Astrocyte of the hippocampus (primary cell): ENCODE measurements at places on chromosomes 12 and 14.
A peak's percentile ranks its signal among the peaks of the same experiment; 100 is the strongest.

GRCh38 chr12:25590011-25590721 is 37.1 kb upstream of the LMNTD1 start:
- DNase-seq = no peak

GRCh38 chr12:64937452-64937851 is 113.0 kb downstream of the TBC1D30 start:
- no peak for DNase-seq

- DNase-seq = no peak
Observed at GRCh38 chr14:21556378-21557083, 23.3 kb downstream of the OR10G3 start.

GRCh38 chr12:53596920-53597363 is 29.2 kb downstream of the ATF7 start:
- DNase-seq = peak; percentile 75

GRCh38 chr14:99118046-99118721 is 153.8 kb downstream of the BCL11B start:
- DNase-seq = peak; percentile 35

- no peak for DNase-seq
Observed at GRCh38 chr14:22929961-22930364, 787 bp upstream of the PRMT5 start.

GRCh38 chr12:124939421-124940142 is 25.1 kb upstream of the UBC start:
- DNase-seq = peak; percentile 96

DNA sequence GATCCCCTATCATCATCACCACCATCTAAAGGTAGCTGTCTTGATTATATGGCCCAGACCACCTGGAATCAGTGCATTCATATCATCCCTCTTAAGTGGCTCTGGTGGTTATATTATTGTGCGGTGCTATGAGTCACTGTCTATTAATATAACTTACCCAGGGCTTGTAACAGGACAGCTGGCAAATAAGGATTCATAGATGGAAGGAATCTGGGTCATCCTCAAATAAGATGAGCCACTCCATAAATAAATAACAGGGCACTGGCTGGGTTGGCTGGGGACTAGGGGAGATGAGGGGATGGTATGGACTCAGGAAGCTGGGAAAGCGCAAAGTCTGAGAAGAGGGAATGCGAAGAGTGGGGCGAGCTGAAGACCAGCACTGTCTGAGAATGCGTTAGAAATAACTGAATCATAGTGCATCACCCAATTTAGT is 216.1 kb downstream of the NUAK1 start:
- peak; percentile 45 for DNase-seq

DNA sequence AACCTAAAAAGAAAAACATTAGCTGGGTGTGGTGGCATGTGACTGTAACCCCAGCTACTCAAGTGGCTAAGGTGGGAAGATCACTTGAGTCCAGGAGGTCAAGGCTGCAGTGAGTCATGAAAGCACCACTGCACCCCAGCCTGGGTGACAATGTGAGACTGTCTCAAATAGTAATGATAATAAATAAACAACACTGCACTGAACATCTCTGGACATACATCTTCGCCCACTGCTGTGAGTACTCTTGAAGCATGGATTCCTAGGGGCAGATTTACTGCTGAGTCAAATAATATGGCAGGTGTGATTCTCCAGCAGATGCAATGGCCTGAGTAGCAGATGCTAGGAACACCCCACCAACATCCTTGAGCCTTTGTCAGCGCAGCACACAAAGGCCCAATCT is 23.6 kb downstream of the ABCB9 start:
- DNase-seq = no peak

GRCh38 chr12:75805905-75806304 is 225.7 kb downstream of the PHLDA1 start:
- DNase-seq = no peak

- no peak for DNase-seq
Observed at GRCh38 chr12:5232826-5233500, 189.3 kb downstream of the KCNA5 start.

DNA sequence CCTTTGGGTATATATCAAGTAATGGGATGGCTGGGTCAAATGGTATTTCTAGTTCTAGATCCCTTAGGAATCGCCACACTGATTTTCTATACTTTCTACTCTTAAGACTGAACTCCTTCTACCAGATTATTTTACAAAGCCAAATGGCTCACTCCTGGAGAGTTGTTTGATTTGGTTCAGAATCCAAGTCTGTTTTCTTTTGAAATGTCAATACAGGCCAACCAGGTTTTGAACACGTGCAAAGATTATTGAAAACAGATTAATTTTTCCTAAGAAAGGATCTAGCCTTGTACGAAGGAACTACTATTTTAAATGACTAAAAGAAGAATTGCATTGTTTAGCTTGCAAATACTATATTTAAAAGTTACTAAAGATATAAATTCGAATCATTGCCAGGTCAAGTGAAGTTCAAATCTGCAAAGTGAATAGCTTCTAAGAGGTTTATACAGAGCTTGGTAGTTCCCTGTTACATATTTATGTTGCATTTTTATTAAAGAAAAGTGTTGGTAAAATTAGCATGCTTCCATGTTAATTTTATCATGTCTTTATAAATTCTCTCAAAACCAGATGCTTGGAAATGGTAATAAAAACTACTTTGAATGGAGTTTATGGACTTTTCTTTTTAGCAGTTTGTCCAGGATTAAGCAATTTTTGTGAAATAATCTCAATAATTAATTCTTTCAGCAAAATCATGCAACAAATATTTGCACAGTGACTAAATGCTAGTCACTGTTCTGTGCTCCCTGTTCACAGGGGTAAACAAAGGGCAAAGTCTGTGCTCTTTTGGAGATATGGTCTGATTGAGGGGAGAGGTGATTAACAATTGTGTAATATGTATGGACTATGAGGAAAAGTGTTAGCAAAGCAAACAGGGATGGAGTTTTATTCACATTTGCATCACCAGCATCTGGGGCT is 38.9 kb downstream of the GPR65 start:
- no peak for DNase-seq

- DNase-seq = no peak
Observed at GRCh38 chr12:124261885-124262284, 33.0 kb upstream of the RFLNA start.

GRCh38 chr14:66974397-66975025 is 214.7 kb upstream of the GARIN2 start:
- DNase-seq = peak; percentile 10

GRCh38 chr14:32200368-32201192 is 1.3 kb upstream of the RNU6-7 start:
- DNase-seq = no peak

DNA sequence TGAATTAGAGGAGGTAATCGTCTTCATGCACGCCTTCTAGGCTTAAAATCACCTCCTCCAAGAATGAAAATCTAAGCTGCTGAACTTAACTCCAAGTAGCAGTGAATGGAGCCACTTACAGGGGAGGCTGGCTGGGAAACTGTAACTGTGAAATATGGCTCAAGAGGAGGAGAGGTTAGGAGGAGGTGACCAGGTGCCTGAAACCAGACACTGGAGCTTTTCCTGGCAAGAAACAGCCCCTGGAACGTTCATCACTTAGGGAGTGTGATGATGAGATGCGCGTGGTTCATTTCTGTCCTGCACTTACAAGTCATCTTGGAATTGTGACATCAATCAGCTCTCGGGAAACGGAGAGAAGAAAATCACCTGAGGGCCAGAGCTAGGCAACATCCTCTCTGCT is 62.3 kb upstream of the TMEM132C start:
- DNase-seq = no peak
